Stimulated activated CD4-positive, alpha-beta T cell treated with anti-CD3 and anti-CD28 coated beads, Interleukin-2, amount 100 ng/mL, for 4 hours (primary cell): ENCODE measurements at places on chromosomes 11 and 22.

GRCh38 chr11:68569357-68569756 is 108.8 kb downstream of the PPP6R3 start:
- no peak for DNase-seq

GRCh38 chr11:67436459-67437081 is 912 bp downstream of the PTPRCAP start:
- DNase-seq, result peak; percentile 58

DNA sequence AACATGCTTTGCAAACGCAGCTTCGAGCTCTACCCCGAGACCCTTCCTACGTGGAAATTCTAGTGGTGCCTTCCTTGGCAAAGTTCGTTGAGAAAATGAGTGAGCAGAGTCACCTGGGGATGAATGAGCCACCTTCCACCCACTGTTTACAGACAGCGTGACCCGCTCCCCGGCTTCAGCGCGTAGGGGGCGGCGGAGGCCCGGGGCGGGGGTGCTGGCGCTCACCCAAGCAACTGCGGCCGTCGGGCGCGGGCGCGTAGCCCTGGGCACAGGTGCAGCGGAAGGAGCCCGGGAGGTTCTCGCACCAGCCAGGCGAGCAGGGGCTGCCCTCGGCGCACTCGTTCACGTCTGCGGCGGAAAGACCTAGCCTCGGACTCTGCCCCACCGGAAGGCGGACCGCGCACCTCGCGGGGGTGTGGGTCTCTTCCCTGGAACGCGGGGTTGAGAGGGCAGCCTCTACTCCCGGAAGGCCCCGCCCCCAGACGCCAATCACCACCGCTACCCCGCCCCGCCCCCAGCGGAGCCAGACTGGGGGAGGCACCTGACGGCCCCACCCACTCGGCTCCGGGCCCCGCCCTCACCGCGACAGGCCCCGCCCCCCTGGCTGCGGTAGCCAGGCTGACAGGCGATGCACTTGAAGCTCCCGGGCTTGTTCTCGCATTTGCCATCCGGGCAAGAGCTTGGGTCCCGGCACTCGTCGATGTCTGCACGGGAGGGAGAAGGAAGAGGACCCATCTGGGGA is 11.8 kb downstream of the LTBP3 start:
- peak; percentile 97 for DNase-seq

- no peak for DNase-seq
Measured at GRCh38 chr22:39515266-39516050, 4.9 kb upstream of the ATF4 start.

DNA sequence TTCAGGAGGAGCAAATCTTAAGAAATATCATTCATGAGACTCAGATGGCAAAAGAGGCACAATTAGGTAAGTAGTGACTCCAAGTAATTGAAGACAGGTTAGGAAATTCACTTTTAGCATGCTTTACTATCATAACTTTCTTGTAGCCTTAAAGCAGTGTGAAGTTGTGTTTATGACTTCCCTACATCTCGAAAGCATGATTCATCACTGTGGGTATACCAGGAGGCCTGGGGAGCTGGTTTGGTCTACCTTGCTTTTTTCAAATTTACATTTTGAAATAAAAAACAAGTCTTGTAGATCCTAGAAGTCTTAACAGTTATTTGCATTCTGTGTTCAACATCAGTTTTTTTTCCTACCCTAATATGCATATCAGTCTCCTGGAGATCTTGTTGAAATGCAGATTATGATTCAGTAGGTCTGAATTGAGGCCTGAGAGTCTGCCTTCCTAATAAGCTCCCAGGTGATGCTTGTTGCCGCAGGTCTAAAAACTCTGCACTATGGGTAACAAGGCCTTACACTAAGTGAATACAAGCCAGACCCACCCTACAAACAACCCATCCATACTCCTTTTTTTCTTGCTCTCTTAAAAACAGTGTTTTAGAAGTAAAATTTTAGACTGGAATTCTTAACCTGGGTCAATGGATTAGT is 41.4 kb downstream of the TTC17 start:
- DNase-seq, result no peak

GRCh38 chr11:16977136-16977993 is 36.8 kb downstream of the PLEKHA7 start:
- no peak for DNase-seq

GRCh38 chr11:1921574-1922141 is 2.2 kb downstream of the TNNT3 start:
- no peak for DNase-seq
